ENCODE measurements at places on chromosomes 13 and 19.

- peak; percentile 33 for DNase-seq
These were observed 3.7 kb downstream of the FUZ start for GRCh38 chr19:49809160-49809940.

- DNase-seq = no peak
These were observed 11.8 kb upstream of the HMGB1 start for GRCh38 chr13:30477346-30478195.

GRCh38 chr13:39200249-39200910 lies 162.1 kb downstream of the NHLRC3 start:
- no peak for DNase-seq

- DNase-seq = no peak
These were observed 61.1 kb upstream of the NPAS1 start for GRCh38 chr19:46958532-46958931.

DNA sequence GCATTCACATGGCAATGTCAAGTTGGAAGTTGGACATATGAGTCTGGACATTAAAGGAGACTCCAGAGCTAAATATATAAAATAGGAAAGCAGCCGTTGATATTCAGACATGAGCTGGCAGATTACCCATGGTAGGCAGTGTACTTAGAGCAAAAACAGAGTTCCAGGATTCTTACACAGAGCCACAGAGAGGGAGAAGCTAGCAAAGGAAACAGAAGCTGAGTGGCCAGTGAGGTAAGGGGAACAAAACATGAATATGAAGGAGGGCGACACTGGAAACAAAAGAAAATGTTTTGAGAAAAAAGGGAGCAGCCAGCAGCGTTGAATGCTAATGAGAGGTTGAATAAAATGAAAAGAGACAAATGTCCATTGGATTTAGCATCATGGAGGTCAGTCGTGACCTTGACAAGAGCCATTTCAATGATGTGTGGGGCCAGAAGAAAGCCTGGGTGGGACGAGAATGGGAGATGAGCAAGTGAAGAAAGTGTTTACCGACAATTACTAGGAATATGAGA lies 198.4 kb downstream of the POU4F1 start:
- DNase-seq = no peak

DNA sequence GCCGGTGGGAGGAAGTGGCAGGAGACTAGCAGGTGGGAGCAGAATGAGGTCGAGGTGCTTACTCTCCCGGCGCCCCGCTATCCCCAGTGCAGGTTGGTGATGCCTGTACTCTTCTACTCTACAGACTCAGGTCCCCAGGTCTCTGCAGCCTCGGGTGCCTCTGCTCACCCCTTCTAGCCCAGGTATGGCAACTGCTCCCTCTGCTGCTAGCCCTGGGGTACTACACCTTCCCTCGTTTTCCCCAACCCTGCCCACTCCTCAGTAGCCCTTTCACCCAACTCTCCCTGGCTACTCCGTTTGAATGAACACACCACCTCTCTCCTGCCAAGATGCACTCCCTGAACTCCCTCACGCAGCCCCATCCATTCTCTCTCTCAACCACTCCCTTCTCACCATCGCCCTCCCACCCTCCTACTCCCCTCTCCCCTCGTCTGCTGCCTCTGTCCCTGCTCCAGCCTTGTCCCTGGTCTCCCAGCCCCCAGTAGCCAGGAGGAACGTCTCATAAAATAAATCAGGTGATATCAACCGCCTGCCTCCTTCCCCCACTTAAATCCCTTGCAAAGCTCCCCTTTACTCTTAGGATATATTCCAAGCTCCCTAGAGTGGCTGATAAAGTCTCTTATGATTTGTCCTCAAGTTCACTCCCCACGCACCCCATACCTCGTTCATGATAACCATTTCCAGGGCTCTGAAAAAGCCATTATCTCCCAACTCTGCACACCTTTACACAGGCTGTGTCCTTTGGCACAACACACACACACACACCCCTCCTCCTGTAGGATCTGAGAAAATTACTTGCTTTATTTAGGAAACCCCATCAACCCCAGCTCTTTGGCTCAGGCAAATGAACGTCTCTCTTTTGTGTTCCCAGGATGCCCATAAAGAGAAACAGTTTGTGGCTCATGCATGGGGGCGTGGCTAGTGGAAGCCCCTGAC lies 8.2 kb upstream of the MEIS3 start:
- no peak for DNase-seq

DNA sequence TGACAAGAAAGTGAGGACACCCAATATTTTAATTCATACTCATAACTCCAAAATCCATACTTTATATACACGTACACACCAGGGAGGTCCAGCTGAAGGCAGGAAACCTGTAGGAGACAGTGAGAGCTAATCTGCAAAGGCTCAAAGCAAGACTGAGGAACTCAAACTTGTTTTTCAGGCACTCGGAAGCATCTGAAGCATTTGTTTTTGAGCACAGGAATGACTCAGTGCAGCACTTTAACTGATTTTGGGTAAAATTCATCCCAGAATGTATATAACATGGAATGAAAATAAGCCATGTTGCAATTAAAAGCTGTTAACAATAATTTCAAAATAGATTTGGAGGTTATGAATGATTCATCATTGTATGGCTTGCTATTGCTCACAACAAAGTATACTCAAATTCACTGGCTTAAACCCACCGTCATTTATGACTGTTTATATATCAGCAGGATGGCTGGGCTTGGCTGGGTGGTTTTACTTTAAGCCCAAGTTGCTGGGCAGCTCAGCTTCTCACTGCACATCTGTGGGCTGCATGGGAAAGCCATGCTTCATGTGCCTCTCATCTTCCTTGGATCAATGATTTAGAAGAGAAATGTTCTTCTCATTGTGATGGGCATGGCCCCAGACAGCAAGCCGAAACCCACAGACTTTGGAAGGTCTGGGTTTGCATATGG lies 177.0 kb downstream of the RFC3 start:
- DNase-seq = no peak

DNA sequence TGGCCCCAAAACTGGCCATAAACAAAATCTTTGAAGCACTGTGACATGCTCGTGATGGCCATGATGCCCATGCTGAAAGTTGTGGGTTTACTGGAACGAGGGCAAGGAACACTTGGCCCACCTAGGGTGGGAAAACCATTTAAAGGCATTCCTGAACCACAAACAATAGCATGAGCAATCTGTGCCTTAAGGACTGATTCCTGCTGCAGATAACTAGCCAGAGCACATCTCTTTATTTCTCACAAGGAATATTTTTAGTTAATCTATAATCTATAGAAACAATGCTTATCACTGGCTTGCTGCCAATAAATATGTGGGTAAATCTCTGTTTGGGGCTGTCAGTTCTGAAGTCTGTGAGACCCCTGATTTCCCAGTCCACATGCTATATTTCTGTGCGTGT lies 10.3 kb upstream of the ZNF726 start:
- DNase-seq = no peak

- no peak for DNase-seq
These were observed 410.5 kb downstream of the KCNRG start for GRCh38 chr13:50425772-50426171.

- DNase-seq = no peak
These were observed 531.4 kb upstream of the NBEA start for GRCh38 chr13:34410678-34411077.

DNA sequence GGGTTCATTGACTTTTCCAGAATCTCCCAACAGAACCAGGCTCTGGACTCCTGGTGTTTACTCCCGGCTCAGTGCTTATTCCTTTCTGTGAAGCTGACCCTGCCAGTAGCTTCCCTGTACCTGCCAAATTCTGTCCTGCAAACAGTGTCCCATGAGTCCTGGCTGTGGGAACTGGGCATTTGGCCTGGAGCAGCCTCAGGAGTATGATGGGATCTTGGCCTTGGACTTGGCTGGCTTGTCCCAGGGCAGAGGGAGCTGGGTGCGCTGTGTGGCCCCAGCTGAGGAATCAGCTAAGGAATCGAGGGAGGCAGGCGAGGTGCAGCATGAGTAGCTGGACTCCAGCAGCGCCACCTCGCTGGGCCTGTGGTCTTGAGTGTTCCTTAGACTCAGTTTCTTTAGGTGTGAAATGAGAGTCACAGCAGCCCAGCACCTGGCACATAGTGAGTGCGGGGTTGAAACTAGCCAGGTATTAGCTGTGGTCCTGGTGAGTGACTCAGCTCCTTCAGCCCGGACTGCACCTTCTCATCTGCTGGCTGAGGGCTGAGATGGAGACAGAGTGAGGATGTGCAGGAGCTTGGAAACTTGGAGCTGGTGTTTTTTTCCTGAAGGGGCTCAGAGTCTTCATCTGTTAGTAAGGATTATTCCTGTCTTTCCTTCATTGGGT lies 10.4 kb downstream of the CLASRP start:
- no peak for DNase-seq

All from stimulated activated CD8-positive, alpha-beta memory T cell treated with anti-CD3 and anti-CD28 coated beads, Interleukin-12 subunit alpha, Interleukin-12 subunit beta, amount 100 ng/mL, for 4 hours (primary cell).